ENCODE measurements at places on chromosomes 13 and 19.

DNA sequence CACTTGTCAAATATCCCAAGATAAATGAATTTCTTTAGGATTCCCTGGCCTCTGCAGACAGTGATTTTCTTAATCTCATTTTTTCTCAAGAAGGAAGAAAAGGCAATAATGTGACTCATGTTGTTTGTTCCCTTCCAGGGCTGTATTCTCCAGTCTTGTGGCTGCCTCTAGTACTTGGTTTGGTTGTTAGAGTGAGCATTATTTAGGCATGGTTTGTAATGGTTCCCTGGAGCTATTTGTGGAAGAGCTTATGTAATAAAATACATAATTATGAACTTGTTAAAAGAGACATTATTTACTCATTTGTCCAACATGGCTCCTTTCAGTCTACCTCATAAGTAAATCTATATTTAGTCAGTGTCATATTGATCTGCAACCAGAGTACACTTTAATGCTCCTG, 270.4 kb downstream of the DCT start:
- no peak for DNase-seq

DNA sequence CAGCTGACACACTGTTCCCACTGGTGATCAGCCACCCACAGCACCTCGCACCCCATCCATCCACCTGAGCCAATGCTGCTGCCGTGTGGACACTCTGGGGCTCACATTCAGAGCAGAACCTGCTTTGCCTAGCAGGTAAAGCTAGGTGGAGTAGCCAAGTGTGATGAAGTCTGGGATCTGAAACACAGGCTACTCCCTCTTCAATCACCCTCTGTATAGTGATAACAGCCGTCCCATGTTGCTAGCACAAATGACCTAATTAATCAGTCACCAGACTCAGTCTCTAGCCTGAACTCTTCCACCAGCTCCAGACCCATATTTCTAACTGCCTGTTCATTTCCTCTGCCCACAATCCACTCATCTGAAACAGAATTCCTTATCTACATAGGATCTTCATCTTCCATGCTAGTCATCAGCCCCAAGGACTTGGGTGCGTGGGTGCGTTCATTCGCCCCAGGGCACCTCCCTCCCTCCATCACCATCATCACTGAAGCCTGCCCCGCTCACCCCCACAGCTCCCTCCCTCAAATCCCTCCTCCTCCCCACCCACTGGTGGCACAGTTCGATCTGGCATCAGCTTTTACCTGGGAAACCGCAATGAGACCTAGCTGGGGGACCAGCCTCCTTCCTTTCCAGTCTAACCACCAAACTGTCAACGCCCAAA, 19.8 kb downstream of the STK24 start:
- no peak for DNase-seq

DNA sequence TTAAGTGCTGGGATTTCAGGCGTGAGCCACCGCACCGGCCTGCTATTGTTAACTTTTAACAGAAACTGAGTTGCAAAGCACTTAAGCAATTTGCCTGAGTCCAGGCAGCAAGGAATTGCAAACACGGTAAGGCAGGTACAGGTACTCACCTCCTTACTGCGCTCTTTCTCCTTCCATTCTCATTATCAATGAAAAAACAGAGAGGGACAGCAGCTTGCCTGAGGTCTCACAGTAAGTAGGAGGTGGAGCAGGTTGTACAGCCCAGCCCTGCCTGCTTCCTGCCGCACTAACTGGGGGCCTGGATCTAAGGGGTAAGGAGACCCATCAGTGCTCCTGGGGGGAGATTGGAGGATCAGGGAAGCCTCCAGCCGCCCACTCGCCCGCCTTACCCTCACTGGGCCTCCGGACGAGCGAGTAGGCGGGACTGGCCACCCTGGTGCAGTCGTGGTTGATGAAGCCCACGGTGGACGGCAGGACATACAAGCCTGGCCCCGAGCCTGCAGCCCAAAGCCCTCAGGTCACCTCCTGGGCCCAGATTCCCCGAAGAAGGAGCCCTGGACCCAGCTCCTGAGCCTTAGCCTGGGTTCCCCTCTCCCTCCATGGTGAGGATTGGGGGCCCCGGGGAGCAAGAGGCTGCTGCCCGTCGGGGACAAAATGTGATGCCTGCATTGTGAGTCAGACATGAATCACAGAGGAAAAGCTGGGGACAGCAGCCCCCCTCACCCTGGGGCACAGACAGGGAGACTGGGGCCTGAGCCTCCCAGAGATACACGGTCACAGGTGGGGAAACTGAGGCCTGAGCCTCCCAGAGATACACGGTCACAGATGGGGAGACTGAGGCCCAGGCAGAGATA, 11.4 kb upstream of the SHC2 start:
- no peak for DNase-seq

- peak; percentile 60 for DNase-seq
These were observed 213.3 kb downstream of the KCNRG start for GRCh38 chr13:50228527-50228926.

- no peak for DNase-seq
These were observed 187.5 kb downstream of the GPC6 start for GRCh38 chr13:93413972-93414717.

DNA sequence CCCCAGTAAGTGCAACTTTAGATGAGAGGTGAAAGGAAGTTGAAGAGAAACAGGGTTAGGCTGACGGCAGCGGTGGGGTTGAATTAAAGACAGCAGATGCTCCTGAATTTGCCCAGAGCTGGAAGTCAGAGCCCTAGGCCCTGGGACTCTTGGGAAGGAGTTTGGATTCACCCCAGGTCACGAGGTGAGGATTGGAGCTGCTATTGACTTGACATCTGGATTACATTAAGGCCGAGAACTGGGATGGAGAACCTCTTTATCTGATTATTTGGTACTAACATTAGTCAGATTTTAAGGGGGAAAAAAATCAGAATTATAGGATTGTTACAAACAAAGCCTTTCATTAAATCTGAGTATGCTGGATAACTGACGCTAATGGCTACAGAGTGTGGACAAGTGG, 367.2 kb downstream of the ZNF536 start:
- no peak for DNase-seq

GRCh38 chr13:28056970-28057712, 43.2 kb downstream of the FLT3 start:
- DNase-seq = no peak

- DNase-seq = no peak
These were observed 951.3 kb upstream of the PRR20A start for GRCh38 chr13:56189439-56189838.

DNA sequence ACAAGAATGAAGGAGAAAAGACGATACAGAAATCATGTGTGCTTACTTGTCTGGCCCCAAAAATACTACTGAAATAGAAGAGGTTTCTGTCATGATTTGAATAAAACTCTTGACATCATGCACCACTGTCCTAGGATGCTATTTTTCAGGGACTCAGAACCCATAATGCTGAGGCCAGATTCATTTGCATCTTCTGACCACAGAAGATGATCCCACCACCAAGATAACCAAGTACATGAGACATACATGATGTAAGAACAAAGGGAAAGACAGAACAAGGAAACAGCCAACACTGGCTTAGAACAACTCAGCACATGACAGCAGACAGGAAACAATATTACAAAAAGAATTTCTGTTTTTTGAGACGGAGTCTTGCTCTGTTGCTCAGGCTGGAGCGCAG, 2.5 kb downstream of the ZNF552 start:
- peak; percentile 73 for DNase-seq

DNA sequence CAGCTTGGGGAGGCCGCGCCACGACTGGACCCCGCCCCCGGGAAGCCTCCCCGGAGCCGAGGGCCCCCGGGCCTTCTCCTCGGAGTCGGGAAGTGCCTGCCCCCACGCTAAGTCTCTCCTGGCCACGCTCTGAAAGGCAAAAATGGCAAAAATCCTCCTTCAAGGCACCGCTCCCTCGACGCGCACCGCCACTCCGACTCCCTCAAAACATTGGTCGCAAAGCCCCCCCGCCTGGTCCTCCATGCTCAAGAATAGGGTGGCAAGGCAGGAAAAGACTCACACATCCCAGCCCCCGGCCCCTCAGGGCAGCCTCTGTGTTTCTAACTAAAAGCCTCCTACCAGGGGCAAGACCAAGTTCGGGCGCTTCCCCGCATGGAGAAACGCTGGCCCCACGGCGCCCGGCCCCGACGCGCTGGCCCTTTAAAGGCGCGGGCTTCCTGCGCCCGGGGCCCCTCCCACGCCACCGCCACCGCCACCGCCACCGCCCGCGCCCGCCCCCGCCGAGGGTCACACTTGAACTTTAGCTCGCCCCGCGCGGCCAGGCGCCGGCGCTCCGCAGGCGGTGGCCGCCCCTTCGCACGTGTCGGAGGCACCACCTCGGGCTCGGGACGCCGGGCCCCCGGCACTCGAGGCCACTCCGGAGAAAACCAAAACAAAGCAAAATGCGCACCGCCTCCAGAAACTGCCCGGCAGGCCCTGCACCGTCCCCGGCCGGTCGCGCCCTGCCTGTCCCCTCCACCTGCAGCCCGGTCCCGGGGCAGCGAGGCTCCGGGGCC, 1.9 kb downstream of the FOXO1 start:
- DNase-seq = peak; percentile 77

GRCh38 chr19:610071-610800, 20.6 kb downstream of the HCN2 start:
- DNase-seq = no peak

All from Karpas-422 (cell line).